Natural killer cell treated with Interleukin-12 subunit alpha and Interleukin-12 subunit beta and Interleukin-15 and Interleukin-18, amount 100 ng/mL, for 72 hours (primary cell): ENCODE measurements at places on chromosomes 2 and 18. TPM values are rescaled to one million over a fixed set of nuclear protein-coding genes. Genes with fewer than 3 reads are reported as not detected.
A peak's percentile ranks its signal among the peaks of the same experiment; 100 is the strongest.

DNA sequence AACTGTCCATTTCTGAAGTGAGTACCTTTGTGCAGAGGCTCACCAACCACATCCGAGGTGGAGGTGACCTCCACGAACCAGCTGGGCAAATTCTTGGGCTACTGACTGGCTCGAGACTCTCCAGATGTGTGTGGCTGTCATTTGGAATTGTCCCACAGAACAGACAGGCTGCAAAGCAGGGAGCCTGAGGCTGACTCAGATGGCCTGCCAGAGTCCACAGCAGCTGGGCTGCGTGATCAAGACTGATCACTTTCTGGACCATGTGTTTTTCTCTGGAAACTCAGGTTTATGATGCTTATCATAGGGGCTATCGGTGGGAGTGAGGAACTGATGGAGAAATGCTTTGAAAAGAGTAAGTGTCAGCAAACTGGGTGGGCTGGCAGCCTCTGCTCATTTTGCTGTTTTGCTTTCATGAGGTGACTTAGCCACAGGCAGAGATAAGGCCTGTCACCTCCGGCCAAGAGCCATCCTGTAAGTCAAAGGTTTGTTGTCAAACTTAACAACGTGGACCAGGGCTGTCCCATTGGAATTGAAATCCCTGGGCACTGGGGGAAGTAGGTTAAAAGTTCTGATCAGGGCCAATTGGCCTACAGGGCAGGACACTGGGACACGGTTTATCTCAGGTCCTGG is 120.4 kb downstream of the LIPG start:
- H3K4me1 ChIP-seq: peaks cover 13% of the 10 kb centered on the region
- H3K27ac ChIP-seq: no peak overlapping the region
- H3K36me3 ChIP-seq: no peaks in the 10 kb centered on the region
- no peak for DNase-seq

DNA sequence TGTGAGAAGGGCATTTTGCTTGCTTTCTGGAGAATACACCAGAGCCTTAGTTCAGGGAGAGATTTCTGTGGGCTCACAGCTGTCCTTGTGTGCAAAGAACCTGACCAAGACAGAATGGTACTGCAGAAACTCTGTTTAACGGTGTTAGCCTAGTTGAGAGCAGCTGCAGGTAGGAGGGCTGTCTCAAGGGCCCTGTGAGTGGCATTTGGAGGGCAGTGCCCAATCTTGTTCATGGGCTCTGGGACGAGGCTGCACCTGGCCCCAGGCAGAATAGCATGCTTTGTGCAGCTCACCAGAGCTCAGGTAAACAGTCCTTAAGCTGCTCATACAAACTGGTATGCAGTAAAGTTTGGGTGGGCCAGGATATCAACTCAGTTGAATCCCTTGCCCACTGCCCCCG is 16.9 kb upstream of the RGPD4 start:
- no peak for DNase-seq
- no peak overlapping the region for H3K27ac ChIP-seq
- no peaks in the 10 kb centered on the region for H3K36me3 ChIP-seq
- H3K4me3 ChIP-seq: no peak overlapping the region
- no peaks in the 10 kb centered on the region for H3K4me1 ChIP-seq
- H3K27me3 ChIP-seq: no peaks in the 10 kb centered on the region

Gene ST8SIA5
- total RNA-seq: 0.17 TPM

GRCh38 chr18:32173654-32174053 is 16.2 kb upstream of the MEP1B start:
- H3K4me3 ChIP-seq: no peak overlapping the region
- DNase-seq: no peak
- peaks cover 6% of the 10 kb centered on the region for H3K27me3 ChIP-seq
- no peaks in the 10 kb centered on the region for H3K36me3 ChIP-seq

Gene KCNJ13
- not detected for total RNA-seq

GRCh38 chr2:6535572-6535971 is 330.1 kb downstream of the CMPK2 start:
- no peak overlapping the region for H3K4me3 ChIP-seq
- no peak overlapping the region for H3K27ac ChIP-seq
- H3K36me3 ChIP-seq: no peaks in the 10 kb centered on the region
- no peaks in the 10 kb centered on the region for H3K4me1 ChIP-seq
- DNase-seq: no peak
- H3K27me3 ChIP-seq: peaks cover 3% of the 10 kb centered on the region

DNA sequence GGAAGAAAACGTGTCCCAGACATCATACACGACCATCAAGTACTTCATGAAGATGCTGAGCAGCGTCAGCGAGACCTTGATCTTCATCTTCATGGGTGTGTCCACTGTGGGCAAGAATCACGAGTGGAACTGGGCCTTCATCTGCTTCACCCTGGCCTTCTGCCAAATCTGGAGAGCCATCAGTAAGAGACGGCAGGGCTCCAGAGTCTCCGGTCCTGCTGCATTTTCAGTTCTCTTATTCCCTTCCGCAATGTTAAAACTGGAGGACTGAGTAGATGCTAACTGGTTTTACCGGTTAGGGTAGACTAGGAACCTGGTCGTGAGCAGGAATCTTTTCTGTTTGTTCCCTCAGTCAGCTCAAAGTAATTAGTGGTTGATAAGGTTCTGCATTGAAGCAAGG is 32.3 kb downstream of the SLC9A4 start:
- DNase-seq: no peak
- H3K36me3 ChIP-seq: no peaks in the 10 kb centered on the region
- H3K4me1 ChIP-seq: peaks cover 19% of the 10 kb centered on the region
- H3K4me3 ChIP-seq: no peak overlapping the region

- no peak overlapping the region for H3K4me3 ChIP-seq
- DNase-seq: no peak
- peaks cover 4% of the 10 kb centered on the region for H3K36me3 ChIP-seq
- H3K27ac ChIP-seq: no peak overlapping the region
Measured at GRCh38 chr2:168612719-168613118, 156.6 kb downstream of the CERS6 start.

- H3K4me3 ChIP-seq: no peak overlapping the region
- no peak overlapping the region for H3K27ac ChIP-seq
- H3K27me3 ChIP-seq: no peaks in the 10 kb centered on the region
- DNase-seq: no peak
- peaks cover 24% of the 10 kb centered on the region for H3K36me3 ChIP-seq
Measured at GRCh38 chr2:73243884-73244570, 9.9 kb downstream of the CCT7 start.

Gene ALPP
- total RNA-seq: not detected

Gene ABCB11
- total RNA-seq: not detected

DNA sequence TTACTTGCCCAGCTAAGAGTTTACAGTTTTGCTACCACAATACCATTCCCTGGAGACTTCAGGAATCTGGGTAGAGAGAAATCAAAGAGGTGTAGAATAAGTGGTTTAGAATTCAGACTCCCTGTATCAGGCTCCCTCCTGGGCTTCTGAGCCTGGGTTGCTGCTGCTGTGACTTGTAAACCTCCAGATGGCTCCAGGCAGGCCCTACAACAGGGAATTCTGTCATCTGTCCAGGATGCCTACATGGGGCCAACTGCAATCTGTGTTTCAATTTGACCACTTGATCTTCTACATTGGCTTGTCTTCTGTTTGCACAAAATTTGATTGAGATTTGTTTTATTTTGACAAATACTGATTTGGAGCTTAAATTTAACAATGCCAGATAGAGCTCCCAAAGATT is 183.9 kb downstream of the RAD51AP2 start:
- no peaks in the 10 kb centered on the region for H3K36me3 ChIP-seq
- DNase-seq: no peak
- no peak overlapping the region for H3K27ac ChIP-seq
- H3K4me3 ChIP-seq: no peak overlapping the region
- H3K27me3 ChIP-seq: no peaks in the 10 kb centered on the region

Gene KCNG2
- not detected for total RNA-seq

GRCh38 chr2:164967361-164967760 is 12.0 kb upstream of the SLC38A11 start:
- no peak for DNase-seq
- H3K4me3 ChIP-seq: no peak overlapping the region
- H3K4me1 ChIP-seq: peaks cover 5% of the 10 kb centered on the region
- H3K27me3 ChIP-seq: peaks cover 6% of the 10 kb centered on the region
- no peaks in the 10 kb centered on the region for H3K36me3 ChIP-seq
- H3K27ac ChIP-seq: no peak overlapping the region

Gene DUSP19
- total RNA-seq: 1.5 TPM

Gene ABCG5
- not detected for total RNA-seq

GRCh38 chr2:207624185-207625013 is 795 bp downstream of the METTL21A start:
- no peaks in the 10 kb centered on the region for H3K27me3 ChIP-seq
- peak overlapping the region; percentile 94 for H3K4me3 ChIP-seq
- peaks cover 30% of the 10 kb centered on the region for H3K4me1 ChIP-seq

DNA sequence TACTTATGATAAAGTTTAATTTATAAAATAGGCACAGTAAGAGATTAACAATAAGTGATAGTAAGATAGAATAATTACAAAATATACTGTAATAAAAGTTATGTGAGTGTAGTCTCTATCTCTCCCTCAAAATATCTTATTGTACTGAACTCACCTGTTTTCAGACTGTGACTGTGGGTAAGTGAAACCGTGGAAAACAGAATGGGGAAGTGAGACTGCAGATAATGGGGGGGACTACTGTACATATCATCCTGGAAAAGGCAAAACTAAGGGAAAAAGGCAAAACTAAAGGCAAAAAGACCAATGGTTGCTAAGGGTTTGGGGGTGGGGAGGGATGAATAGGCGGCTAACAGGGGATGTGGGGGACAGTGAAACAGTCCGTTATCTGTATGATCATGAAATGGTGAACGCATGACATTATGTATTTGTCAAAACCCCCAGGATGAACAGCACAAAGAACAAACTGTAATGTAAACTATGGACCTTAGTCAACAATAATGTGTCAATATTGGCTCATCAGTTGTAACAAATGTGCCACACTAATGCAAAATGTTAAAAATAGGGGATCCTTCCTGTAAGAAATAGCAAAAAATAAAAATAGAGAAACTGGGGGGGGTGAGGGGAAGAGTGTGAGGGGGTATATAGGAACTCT is 93.8 kb downstream of the EPB41L3 start:
- H3K4me3 ChIP-seq: no peak overlapping the region
- no peaks in the 10 kb centered on the region for H3K36me3 ChIP-seq
- H3K4me1 ChIP-seq: no peaks in the 10 kb centered on the region
- H3K27ac ChIP-seq: no peak overlapping the region
- H3K27me3 ChIP-seq: peaks cover 14% of the 10 kb centered on the region

- peak; percentile 58 for DNase-seq
- peak within 1 kb of the TSS; percentile 48 for H3K27ac ChIP-seq
- H3K36me3 ChIP-seq: no peaks in the 10 kb centered on the region
- H3K4me1 ChIP-seq: no peaks in the 10 kb centered on the region
- peak within 1 kb of the TSS; percentile 71 for H3K4me3 ChIP-seq
- peaks cover 45% of the 10 kb centered on the region for H3K27me3 ChIP-seq
Measured at GRCh38 chr2:204544961-204545860, at the start of gene PARD3B. Gene PARD3B (plus strand): TSS chr2:204545475. CDS start chr2:204546000, 525 bp downstream.

Gene ASIC4
- 0.12 TPM for total RNA-seq

Gene DSG3
- not detected for total RNA-seq

- peaks cover 8% of the 10 kb centered on the region for H3K27me3 ChIP-seq
- peaks cover 29% of the 10 kb centered on the region for H3K4me1 ChIP-seq
- DNase-seq: no peak
- peaks cover 4% of the 10 kb centered on the region for H3K36me3 ChIP-seq
- peak overlapping the region; percentile 18 for H3K4me3 ChIP-seq
- no peak overlapping the region for H3K27ac ChIP-seq
Measured at GRCh38 chr2:33272001-33272400, 204.4 kb upstream of the RASGRP3 start.

- peaks cover 6% of the 10 kb centered on the region for H3K27me3 ChIP-seq
- H3K27ac ChIP-seq: no peak overlapping the region
- no peaks in the 10 kb centered on the region for H3K4me1 ChIP-seq
- no peak overlapping the region for H3K4me3 ChIP-seq
- DNase-seq: no peak
Measured at GRCh38 chr18:41864216-41864615, 90.8 kb upstream of the PIK3C3 start.

DNA sequence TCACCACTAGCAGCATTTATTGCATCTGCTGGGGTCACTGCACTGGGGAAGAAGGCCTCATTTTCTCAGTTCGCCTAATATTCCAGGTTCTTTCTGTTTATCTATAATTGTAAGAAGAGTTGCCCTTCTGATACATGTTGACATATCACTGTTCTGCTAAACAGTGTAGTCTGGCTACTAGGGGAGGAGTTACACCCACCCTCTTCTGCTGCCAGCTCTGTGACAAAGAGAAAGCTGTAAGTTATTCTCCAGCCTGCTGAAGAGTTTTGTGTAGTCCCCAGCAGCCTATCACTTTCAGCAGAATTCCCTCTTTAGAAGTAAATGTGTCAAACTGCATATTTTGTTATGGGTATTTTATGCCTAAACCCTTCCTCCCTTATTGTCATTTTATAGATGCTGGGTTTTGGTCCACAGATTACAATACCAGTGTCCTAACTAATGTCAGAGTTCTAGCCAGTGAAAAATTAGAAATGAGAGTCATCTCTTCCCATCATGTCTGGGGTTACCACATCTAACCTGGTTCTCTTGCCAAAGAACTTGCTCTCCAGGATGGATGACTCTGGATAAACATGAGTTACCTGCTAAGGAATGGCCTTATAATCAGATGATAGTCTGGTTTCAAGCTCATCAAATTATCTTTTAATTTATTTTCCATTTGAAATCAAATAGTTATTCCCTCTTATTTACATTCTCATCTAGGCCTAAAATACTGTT is 5.6 kb upstream of the MBOAT2 start:
- peaks cover 5% of the 10 kb centered on the region for H3K27me3 ChIP-seq
- H3K36me3 ChIP-seq: no peaks in the 10 kb centered on the region
- H3K4me3 ChIP-seq: no peak overlapping the region
- H3K27ac ChIP-seq: no peak overlapping the region
- DNase-seq: no peak
- peaks cover 4% of the 10 kb centered on the region for H3K4me1 ChIP-seq

Gene CCDC150
- total RNA-seq: 43.5 TPM

DNA sequence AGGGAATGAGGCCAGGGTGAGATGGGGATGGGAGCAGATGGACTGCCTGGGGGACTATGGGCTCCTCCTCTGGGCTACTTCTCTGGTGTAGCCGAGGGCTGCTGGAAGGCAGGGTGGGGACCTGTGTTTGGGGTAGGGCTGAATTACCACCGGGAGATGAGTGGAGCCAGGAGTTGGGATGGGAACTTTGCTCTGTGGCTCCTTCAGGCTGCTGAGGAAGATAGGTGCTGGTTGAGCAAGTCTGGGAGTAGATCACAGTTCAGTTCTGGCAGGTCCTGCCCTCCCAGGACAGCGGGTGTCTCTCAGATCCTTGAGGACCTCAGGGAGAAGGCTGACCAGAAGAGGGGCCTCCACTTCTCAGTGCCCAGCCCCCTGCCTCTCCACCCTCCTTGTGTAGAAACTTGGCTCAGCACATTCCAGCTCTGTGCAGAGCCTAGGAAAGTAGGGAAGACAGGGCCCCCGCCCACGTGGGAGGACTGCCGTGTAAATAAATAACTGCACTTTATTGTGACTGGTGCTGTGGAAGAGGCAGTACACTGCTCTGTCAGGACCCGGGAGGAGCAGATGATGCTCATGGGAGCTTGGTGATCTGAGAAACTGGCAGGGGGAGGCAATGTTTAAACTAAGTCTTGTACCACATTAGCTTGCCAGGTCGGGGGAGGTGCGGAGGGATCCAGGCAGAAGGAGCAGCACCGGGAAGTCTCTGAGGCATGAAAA is 15.3 kb downstream of the TET3 start:
- peak overlapping the region; percentile 81 for H3K4me3 ChIP-seq
- peak; percentile 46 for DNase-seq
- H3K27me3 ChIP-seq: no peaks in the 10 kb centered on the region
- no peak overlapping the region for H3K27ac ChIP-seq
- H3K36me3 ChIP-seq: no peaks in the 10 kb centered on the region
